ENCODE measurements at places on chromosomes 3 and 15. TPM values are rescaled to one million over a fixed set of nuclear protein-coding genes. Genes with fewer than 3 reads are reported as not detected.

Gene TTC14
- 112 TPM for total RNA-seq

- DNase-seq = no peak
- no peaks in the 10 kb centered on the region for H3K27me3 ChIP-seq
- H3K36me3 ChIP-seq = peaks cover 19% of the 10 kb centered on the region
These were observed 66.5 kb downstream of the ARMC8 start for GRCh38 chr3:138253609-138254008.

- H3K4me3 ChIP-seq = no peak overlapping the region
- H3K27me3 ChIP-seq = peaks cover 7% of the 10 kb centered on the region
- no peak overlapping the region for H3K27ac ChIP-seq
- no peak for DNase-seq
- H3K4me1 ChIP-seq = peaks cover 2% of the 10 kb centered on the region
These were observed 106.1 kb upstream of the HES1 start for GRCh38 chr3:194029846-194030245.

DNA sequence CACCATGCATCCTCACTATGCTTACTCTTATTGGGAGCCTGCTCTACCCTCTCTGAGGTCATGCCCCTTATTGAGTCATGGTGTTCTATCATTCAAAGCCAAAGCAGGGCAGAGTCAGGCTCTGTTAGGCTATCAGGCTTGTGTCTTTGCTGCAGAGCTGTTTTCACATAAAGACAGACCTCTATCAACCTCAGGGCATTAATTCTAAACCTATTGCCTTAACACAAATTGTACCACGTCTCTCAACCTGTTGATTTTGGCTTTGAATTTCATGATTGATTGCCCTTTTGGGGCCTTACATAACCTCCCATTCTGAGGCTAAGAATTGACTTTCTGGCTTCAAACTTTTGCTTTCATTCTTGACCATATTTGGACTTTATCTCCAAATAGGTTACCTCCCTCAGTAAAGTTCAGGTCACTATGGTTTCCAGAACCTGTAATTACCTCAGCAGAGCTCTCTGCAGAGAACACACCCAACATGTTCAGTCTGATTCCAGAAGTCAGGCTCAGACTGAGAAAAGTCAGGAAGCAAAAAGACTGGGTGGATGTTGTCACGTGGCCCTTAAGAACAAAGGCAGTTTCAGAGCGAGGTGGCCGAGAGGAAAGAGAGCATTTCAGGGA lies 221.4 kb upstream of the NANOGP8 start:
- H3K27ac ChIP-seq = no peak overlapping the region
- H3K27me3 ChIP-seq = peaks cover 3% of the 10 kb centered on the region
- H3K4me1 ChIP-seq = no peaks in the 10 kb centered on the region
- DNase-seq = no peak
- no peaks in the 10 kb centered on the region for H3K36me3 ChIP-seq

DNA sequence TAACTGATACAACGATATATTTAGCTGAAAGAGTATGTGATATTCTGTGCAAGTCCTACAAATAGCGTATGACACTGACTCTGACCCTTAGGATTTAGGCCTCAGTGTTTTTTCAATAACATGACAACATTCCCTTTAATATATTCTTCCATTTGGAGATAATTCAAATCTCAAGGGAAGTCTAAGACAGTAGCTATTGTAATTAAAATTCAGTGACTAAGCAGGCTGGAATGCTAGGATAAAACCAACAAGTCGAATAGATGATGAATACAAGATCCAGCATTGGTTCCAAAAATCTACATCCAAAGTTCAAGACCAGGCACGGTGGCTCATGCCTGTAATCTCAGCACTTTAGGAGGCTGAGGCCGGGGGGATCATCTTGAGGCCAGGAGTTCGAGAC lies 56.2 kb downstream of the QTRT2 start:
- peaks cover 34% of the 10 kb centered on the region for H3K27me3 ChIP-seq
- H3K36me3 ChIP-seq = no peaks in the 10 kb centered on the region
- no peaks in the 10 kb centered on the region for H3K4me1 ChIP-seq
- H3K4me3 ChIP-seq = no peak overlapping the region

GRCh38 chr3:171309906-171310359 lies 150.3 kb downstream of the TNIK start:
- H3K36me3 ChIP-seq = peaks cover 10% of the 10 kb centered on the region
- peaks cover 21% of the 10 kb centered on the region for H3K4me1 ChIP-seq
- no peak overlapping the region for H3K27ac ChIP-seq
- no peak overlapping the region for H3K4me3 ChIP-seq
- no peak for DNase-seq

Gene GCSAM
- 11.8 TPM for total RNA-seq

- no peak overlapping the region for H3K4me3 ChIP-seq
- no peak overlapping the region for H3K27ac ChIP-seq
- H3K36me3 ChIP-seq = no peaks in the 10 kb centered on the region
- no peaks in the 10 kb centered on the region for H3K4me1 ChIP-seq
- peaks cover 2% of the 10 kb centered on the region for H3K27me3 ChIP-seq
- no peak for DNase-seq
These were observed 6.0 kb downstream of the CSPG4 start for GRCh38 chr15:75706682-75706954.

Gene PSTPIP1
- 241 TPM for total RNA-seq

GRCh38 chr3:125062904-125063618 lies 7.3 kb upstream of the HEG1 start:
- H3K27me3 ChIP-seq = peaks cover 35% of the 10 kb centered on the region
- peaks cover 7% of the 10 kb centered on the region for H3K4me1 ChIP-seq
- no peak overlapping the region for H3K4me3 ChIP-seq
- H3K36me3 ChIP-seq = peaks cover 8% of the 10 kb centered on the region
- no peak for DNase-seq

- H3K4me3 ChIP-seq = no peak overlapping the region
- H3K27me3 ChIP-seq = peaks cover 16% of the 10 kb centered on the region
- DNase-seq = no peak
These were observed 11.2 kb downstream of the TGM4 start for GRCh38 chr3:44885618-44886017.

Gene TTLL13
- total RNA-seq = 1.5 TPM

DNA sequence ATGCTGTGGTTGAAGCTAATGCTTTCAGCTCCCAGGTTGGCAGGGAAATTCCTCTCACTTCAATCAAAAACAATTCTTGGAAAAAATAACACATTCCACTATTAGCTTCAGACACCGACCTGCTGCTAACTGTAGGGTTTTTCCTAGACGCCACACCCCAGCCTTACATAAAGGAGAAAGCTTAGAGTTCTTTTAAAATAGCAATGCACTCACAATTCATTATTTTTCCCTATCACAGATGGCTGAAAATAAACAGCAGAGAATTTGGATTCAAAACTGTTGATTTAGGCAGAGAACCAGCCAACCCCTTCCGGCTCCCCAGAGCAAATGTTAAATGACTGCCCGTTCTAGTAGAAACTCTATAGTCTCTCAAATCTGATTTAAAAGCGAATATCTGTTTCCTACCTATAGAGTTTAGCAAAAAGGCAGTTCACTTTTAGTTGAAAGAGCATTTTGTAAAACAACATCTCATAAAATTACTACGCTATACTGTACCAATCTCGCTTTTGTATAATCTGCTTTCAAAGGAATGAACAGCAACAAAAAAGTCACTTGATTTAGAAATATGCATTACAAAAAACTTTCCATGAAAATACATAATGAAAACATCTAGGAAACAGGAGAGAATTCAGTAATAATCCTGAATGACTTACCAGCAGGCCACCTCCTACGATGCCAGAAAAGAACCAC lies 586 bp downstream of the TM4SF1 start:
- H3K4me1 ChIP-seq = no peaks in the 10 kb centered on the region
- peaks cover 1% of the 10 kb centered on the region for H3K36me3 ChIP-seq
- H3K27me3 ChIP-seq = peaks cover 19% of the 10 kb centered on the region
- no peak for DNase-seq
- no peak overlapping the region for H3K27ac ChIP-seq
- no peak overlapping the region for H3K4me3 ChIP-seq

Measured in activated naive CD8-positive, alpha-beta T cell treated with anti-CD3 and anti-CD28 coated beads, Interleukin-2, amount 10 ng/mL, durations not matched to agents 7 days and 5 days (primary cell).